ENCODE measurements at places on chromosomes 3 and 15.
A peak's percentile ranks its signal among the peaks of the same experiment; 100 is the strongest.

DNA sequence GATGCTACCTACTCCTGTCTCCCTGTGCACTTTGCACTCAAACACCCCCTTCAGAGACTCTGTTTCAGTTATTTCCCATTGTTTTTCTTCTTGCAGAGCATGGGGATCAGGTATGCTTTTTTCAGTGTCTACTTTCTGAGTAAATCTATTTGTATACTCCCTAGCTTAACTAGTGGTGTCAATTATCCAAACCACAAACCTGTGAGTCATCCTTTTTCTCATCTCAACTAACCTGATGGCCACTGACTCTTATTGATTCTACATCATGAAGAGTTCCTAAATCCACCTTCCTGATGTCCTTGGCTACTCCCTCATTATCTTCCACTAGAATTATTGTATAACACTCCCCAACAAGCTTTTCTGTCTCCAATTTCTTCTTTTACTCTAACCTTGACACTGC lies 68.0 kb downstream of the DIPK2A start:
- peak; percentile 29 for DNase-seq

DNA sequence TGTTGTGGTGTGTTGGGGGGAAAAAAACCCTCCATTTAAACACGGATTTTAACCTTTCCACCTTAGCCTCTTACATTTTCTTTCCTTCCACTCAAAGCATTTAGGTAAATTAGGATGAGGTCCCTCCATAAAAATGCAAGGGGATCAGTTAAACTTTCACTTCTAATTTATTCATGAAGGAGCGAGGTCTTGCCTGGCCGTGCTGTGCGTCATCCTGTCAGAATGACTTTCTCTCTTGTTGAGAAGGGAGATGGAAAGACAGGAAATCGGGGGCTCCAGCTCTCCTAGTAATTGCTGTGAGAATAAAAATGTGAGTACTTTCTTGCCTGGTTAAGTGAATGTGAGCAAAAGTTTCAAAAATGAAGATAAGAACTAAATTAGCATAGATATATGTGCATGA lies 962.3 kb upstream of the NR2F2 start:
- DNase-seq: no peak

DNA sequence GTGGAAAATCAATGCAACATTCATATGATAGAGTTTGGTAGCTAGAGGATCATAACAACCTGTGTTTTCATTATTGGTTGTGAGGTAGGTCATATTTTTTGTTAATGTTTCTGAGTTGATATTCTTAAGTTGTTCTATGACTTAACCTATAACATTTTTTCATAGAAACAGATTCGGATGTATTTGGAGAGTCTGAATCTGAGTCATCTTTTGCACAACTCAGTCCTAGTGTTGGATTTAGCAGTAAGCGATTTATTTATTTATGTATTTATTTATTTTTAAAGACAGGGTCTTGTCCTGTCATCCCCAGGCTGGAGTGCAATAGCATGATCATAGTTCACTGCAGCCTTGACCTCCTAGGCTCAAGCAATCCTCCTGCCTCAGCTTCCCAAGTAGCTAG lies 292.8 kb upstream of the ZNF717 start:
- no peak for DNase-seq

DNA sequence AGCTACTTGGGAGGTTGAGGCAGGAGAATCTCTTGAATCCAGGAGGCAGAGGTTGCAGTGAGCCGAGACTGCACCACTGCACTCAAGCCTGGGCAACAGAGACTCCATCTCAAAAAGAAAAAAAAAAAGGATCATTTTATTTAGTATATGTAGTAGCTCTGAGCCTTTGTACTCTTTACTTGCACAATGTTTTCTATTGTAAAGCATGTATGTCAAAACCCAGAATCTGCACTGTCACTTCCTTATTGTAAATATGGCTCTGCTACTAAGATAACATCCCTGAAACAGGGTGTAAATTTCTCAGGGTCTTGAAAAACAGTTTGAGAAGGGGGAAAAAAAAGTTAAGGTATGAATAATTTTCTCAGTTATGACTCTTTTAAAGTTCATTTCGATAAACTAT lies 35.1 kb downstream of the SLMAP start:
- DNase-seq: peak; percentile 17

- peak; percentile 64 for DNase-seq
Observed at GRCh38 chr3:55486857-55487380, at the start of gene WNT5A. Gene WNT5A, minus strand, starts transcription at chr3:55487306. Its CDS starts 321 bp downstream, at chr3:55486985.

DNA sequence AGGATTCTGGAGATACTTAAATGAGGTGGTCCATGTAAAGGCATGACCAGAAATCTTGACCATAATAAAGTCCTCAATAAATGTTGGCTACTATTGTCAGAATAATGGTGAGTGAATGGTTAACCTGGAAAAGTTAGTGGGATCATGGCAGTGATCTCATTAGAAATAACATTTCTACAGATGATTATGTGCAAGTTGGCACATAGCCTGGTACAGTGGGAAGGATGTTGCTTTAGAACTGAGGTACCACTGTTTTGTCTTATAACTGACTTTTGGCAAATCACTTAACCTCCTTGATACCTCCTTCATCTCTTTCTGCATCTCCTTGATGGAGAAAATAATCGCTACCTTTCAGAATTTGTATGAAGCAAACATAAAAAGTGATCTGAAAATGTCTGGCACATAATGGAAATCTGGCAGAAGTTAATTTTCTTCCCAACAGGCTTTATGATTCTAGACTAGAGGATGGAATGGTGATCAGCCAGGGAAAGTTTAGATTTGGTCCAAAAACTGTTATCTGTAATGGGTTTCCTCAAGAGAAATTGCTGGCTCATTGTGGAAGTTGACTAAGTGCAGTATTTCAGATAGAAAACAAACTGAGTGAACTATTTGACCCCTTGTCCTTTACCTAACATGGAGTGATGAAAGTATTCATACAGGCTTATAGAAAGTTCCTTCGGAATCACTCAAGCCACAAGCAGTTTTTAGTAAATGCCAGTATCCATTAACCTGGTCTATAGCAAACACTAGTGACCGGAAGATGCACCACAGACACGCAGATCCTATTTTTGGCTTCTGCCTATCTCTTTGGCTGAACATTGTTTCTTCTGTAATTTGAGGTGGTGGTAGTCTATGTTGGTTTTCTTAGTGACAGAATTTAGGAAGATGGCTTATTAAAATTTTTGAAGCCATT lies 449.6 kb upstream of the TGFBR2 start:
- peak; percentile 48 for DNase-seq

GRCh38 chr3:187385296-187385695 lies 17.1 kb downstream of the RTP4 start:
- no peak for DNase-seq

DNA sequence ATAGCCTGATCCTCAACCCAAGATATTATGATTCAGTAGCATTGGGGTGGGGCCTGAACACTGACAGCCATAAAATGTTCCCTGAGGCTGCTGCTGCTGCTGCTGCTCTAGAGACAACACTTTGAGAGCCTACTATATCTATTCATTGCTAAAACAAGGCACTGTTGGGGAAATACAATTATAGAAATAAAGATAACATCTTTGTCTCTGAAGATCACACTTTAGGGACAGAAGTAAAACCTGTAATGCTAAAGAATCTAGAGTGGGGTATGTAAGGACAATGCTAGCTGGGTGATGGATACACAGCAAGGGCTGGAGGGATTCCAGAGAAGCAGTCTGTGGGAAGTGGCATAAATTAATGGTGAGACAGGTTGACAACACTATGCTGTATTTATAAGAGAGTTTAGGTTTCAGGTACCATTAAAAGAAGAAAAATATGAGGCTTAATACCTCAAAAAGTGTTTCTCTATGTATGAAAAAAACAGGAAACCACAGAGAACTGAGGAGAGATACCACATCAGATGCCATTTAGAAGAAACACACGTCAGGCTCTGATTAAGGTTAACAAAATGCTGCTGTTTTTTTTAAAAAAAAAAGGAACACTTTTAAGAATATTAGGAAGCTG lies 115.9 kb downstream of the CBLB start:
- DNase-seq: peak; percentile 69

DNA sequence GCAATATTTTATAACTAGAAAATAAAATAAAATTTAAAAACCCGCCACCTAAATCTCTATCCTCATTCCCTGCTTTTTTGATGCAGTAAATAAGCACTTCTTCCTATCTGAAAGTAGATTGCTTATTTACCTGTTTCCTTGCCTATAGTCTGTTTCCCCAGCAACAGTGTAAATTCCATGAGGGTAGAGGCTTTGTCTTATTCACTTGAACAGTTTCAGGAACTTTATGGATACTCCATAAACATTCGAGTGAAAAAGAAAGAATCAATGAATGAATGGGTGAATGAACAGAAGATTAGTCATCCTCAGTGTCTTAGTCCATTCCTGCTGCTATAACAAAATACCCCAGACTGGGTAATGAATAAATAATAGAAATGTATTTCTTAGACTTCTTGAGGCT lies 41.7 kb downstream of the SHC4 start:
- no peak for DNase-seq

- DNase-seq: no peak
Observed at GRCh38 chr15:58515807-58516206, 84.0 kb downstream of the LIPC start.

- DNase-seq: no peak
Observed at GRCh38 chr3:186381424-186382216, 19.6 kb upstream of the DGKG start.

DNA sequence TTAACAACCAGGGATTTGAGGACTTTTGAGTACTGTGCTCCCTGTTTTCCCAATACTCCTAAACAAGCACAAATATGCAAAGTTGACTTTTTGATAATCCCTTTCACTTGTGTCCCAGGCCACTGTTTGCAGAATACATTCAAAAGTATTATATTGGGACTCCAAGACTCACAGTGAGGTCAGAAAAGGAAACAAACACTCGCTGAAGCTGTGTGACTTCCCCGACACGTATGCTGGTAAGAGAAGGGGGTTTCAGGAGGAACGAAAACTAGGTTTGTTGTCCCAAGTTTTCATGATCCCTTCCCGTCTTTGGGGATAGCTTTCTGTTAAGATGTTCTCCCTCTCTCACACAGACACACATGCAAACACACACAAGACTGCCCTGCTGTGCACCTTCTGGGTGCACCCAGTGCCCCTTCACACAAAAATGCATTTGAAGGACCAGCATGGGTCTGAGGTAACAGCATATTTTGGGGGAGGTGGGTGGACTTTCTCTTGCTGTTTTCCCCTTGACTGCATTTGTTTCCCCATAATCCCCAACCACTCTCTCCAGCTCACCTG lies 225.2 kb upstream of the PRICKLE2 start:
- no peak for DNase-seq

- DNase-seq: no peak
Observed at GRCh38 chr3:43388175-43388574, 101.8 kb downstream of the SNRK start.

DNA sequence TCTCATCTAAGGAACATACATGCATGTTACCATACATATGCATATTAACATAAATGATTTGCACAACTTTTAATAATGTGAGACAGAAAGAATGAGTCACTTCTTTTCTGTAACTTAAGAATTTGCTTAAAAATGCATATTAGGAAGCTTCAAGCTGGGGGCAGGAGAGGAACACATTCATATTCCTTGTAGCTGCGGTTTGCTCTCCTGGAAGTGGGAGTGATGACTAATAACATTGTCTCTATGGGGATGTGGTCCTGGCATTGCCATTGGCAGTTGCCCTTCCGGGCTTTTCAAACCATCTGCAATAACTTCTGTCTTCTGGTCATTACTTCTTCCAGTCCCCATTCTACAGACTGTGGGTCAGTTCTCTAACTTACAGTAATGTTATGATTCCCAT lies 15.6 kb downstream of the CHST2 start:
- DNase-seq: peak; percentile 99

DNA sequence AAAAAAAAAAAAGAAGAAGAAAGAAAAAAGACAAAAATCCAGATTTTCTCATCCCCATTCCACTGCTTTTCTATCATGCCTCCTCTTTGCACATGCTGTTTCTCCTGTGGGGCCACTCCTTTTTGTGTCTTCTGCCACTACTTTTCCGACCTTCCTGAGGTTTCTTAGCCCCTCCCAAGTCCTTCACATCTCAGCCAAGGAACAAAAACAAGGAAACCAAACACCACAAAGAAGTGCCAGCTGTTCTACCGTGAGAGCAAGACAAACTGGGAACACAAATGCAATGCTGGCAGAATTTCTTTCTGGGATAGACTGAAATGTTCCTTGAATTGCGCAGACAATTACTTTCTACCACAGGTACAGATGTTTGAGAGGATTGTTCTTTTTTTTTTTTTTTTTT lies 83.2 kb downstream of the MB21D2 start:
- DNase-seq: peak; percentile 65

- DNase-seq: no peak
Observed at GRCh38 chr15:78171864-78172472, 22.8 kb downstream of the IDH3A start.

DNA sequence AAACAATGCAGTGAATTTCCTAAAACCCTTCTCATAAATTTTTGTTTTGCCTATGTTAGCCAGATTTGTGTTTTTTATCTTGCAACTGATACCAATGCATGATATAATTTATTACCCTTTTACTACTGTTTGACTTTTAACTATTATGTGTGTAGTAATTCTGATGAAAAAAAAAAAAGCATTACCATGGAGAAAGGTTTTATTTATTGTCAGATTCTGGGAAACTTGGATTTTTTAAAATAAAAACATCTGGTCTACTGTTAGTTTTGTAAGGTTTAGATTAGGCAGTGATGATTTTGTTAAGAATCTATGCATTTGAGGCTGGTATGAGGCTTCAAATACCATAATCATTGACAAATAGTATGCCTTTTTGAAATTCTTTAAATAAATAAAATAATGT lies 470.4 kb upstream of the ROBO1 start:
- DNase-seq: no peak

DNA sequence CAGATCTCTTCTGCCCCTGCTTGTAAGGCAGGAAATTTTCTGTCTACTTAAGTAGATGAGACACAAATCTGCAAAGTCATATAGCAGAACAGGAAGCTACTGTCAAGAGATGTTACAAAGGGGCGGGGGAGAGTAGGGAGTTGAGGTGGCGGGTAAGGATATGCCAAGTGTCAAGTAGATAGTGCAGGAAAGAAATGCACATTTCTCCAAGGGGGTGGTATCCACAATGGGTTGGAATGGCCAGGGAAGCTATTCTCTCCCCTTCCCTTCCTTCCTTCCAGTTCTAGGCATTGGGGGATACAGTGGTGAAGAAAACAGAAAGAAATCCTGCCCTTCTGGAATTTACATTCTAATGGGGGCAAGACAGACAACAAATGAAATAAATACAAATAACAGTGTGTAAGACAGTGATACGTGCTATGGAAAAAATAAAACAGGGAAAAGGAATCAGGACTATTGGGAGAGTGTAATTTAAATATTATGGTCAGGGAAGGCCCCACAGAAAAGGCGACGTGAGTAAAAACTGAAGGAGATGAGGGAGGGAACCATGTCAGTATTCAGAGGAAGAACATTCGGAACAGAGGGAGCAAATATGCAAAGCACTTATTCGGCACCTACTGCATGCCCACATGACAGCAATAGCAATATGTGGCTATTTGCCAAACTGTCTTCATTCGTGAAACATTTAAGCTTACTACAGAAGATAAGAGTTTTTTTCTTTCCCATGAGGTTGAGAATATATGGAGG lies 42.8 kb upstream of the RNU6-1 start:
- no peak for DNase-seq

- no peak for DNase-seq
Observed at GRCh38 chr3:180478695-180479094, 123.3 kb upstream of the TTC14 start.

GRCh38 chr15:34213690-34214089 lies 3.8 kb upstream of the KATNBL1 start:
- no peak for DNase-seq

All from fibroblast of lung (primary cell).